H9 (cell line): ENCODE measurements at places on chromosomes 3 and 15. TPM values are rescaled to one million over a fixed set of nuclear protein-coding genes. Genes with fewer than 3 reads are reported as not detected.

Gene HOMER2
- 12.8 and 14.2 TPM in 2 replicates for total RNA-seq

DNA sequence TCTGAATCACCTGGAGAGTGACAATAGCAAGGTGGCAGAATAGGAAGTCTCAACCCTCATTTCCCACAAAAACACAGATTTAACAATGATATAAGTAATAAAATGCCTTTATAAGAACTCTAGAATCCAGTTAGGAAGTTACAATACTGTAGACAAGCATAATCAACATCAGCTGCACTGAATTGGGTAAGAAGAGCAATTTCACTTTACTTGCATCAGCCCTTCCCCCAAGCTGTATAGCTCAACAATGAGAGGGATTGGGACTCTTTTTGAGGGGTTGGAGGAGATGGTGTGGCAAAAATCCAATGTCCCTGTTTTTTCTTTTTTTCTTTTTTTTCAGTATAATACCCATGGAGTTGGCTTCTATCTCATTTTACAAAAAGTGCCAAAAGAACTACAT lies 63.1 kb downstream of the SERP1 start:
- H3K27me3 ChIP-seq: no peaks in the 10 kb centered on the region
- H3K36me3 ChIP-seq: peaks cover 15% of the 10 kb centered on the region
- no peak overlapping the region for H3K27ac ChIP-seq
- no peaks in the 10 kb centered on the region; the same call in 1 of the 2 replicates for H3K4me1 ChIP-seq
- no peak overlapping the region for H3K4me3 ChIP-seq

DNA sequence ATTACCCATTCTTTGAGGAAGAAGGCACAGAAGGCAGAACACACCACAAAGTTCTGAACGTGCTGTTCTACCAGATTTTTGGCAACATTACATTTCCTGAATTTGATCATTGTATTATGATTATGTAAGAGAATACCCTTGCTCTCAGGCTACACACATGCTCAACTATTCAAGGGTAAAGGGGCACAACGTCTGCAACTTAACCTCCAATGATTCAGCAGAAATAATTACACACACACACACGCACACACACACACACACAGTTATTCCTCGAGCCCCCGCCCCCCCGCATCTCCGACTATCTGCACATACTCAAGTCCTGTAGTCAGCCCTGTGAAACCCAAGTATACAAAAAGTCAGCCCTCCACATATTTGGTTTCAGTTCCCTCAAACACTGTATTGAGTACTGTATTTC lies 26.8 kb downstream of the RPN1 start:
- H3K4me3 ChIP-seq: no peak overlapping the region
- H3K4me1 ChIP-seq: no peaks in the 10 kb centered on the region; the same call in 1 of the 2 replicates
- H3K27ac ChIP-seq: no peak overlapping the region
- H3K27me3 ChIP-seq: no peaks in the 10 kb centered on the region

- no peaks in the 10 kb centered on the region for H3K4me1 ChIP-seq
- peaks cover 17% of the 10 kb centered on the region for H3K36me3 ChIP-seq
Measured at GRCh38 chr3:124981472-124981871, 46.9 kb upstream of the MUC13 start.

DNA sequence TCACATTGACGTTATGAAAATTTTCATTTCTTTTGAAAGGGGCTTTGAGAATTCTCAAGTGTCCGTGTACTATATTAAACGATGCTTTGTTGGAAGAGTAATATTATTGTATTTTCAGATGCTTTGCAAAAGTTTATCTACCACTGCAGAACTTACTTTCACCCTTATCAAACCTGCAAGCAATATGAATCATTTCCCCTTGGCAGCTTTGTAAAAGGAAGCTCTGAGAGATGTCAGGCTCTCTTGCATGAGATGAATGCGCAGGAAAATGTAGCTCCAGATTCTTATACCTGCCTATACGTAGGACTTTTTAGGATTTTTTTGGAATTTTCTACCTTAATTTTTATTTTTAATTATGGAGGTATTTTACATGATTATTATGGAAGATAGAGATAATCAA lies 34.5 kb downstream of the GPD1L start:
- no peaks in the 10 kb centered on the region for H3K36me3 ChIP-seq
- no peak overlapping the region for H3K27ac ChIP-seq
- no peak overlapping the region for H3K4me3 ChIP-seq
- H3K27me3 ChIP-seq: no peaks in the 10 kb centered on the region
